Activated CD8-positive, alpha-beta memory T cell treated with anti-CD3 and anti-CD28 coated beads, Interleukin-2, amount 50 U/mL, for 4 hours (primary cell): ENCODE measurements at places on chromosomes 6 and 20.

DNA sequence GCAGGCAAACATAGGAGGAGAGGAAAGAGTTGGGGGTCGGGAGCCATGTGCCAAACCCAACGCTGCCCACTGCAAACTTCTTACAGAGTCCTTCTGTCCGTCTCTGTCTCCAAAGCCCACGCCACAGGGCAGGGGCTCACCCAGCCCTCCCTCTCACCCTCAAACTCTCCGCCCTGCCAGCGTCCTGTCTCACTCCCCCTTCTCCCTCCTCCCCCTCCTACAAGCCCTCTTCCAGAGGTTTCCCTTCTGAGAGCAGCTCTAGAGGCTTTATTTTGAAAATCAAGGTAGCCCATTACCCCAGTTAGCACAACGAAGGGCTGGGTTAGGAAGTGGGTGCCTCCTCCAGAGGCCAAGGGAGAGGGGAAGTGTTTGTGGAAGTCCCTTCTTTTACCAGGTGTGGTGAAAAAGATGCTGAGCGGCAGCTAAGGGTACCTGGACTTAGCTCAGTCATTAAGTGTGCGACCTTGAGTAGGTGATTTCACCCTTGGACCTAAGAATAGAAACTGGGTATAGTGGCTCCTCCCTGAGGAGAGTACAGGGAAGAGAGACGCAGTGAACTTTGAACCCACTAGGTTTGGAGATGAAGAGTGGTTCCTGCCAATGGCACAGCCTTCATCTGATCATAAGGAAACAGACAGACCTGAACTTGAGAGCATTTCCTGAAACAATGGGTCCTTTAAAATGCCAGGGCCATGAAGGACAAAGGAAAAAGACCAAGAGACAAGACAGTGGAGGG is 123.8 kb downstream of the BANF2 start:
- no peak for DNase-seq

DNA sequence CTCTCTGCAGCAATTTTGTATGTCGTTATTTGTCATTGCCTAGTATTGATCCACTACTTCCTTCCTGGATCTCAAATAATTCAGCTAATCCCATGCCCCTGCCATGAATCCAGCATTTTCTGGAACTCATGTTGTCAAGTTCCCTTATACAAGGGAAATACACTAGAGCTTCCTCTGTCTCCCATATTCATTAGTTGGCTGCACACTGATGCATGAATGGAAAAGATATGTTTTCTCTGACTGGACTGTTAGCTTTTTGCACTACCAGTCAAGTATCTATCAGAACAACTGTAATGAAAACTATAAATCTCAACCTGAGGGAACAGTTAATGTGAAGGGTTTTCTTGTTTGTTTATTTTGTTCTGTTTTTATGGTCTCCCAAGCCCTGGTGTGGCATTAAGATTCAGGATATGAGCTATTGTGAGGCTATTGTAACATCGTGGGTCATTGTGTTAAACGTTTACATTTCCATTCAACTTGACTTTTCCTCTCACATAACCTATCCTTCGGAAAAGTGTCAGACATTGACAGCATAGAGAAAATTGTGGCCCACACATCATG is 102.5 kb upstream of the FAM8A1 start:
- no peak for DNase-seq

GRCh38 chr6:44268095-44268628 is 2.1 kb upstream of the TMEM151B start:
- peak; percentile 65 for DNase-seq

DNA sequence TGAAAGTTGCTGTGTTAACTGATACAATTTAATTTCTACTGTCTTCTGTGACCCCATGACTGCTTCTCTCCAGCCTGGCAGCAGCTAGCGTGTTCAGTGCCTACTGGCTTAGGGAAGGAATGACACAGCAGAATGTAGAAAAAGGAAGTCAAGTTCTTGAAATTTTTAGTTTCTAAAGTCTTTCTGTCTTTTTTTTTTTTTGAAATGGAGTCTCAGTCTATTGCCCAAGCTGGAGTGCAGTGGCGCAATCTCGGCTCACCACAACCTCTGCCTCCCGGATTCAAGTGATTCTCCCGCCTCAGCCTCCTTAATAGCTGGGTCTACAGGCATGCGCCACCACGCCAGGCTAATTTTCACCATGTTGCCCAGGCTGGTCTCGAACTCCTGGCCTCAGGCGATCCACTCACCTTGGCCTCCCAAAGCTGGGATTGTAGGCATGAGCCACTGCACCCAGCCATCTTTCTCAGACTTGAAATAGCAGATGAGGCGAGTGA is 39.3 kb downstream of the PCNA start:
- DNase-seq: no peak

DNA sequence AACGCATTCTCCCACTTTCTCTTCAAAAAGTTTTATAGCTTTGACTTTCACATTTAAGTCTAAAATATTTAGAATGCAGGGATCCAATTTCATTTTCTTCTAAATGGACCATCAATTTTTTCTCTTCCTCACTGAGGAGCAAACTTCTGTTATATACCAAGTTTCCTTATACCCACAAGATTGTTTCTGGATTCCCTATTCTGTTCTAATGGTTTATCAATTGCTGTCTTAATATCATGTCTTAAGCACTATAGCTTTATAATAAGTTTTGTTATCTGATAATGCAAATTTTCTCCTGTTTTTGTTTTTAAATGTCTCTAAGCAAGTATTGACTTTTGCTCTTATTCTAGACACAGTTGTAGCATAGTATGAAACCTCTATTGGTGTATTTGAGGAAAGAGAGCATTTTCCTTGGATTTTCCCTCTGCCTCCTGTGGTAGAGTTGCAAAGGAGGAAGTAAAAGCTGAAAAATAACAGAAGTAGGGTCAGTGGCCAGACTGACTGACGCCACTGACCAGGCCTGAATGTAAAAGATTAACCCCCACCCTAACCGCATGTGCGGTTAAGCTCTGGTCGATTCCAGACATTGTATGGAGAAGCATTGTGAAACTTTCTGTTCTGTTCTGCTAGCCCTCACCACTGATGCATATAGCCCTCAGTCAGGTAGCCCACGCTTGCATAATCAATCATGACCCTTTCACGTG is 40.3 kb downstream of the GPX5 start:
- DNase-seq: no peak

GRCh38 chr6:157488058-157488457 is 107.1 kb downstream of the ZDHHC14 start:
- no peak for DNase-seq

GRCh38 chr6:1856381-1856780 is 246.7 kb downstream of the FOXC1 start:
- no peak for DNase-seq

DNA sequence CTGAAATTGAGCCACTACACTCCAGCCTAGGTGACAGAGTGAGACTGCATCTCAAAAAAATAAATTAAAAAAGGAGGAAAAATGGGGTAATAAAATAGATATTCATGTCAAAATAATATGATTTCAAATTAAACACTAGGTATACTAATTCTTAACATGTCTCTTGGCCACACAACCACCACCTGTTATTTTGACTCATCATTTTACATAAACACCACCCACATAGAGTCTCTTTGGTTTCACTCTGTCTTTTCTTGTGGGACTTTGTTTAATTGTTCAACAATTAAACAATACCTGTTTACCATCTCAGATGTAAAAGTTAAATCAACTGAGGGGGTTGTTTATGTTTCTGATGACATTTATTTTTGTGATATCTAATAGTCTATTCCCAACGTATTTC is 476.8 kb upstream of the ADGRB3 start:
- no peak for DNase-seq

DNA sequence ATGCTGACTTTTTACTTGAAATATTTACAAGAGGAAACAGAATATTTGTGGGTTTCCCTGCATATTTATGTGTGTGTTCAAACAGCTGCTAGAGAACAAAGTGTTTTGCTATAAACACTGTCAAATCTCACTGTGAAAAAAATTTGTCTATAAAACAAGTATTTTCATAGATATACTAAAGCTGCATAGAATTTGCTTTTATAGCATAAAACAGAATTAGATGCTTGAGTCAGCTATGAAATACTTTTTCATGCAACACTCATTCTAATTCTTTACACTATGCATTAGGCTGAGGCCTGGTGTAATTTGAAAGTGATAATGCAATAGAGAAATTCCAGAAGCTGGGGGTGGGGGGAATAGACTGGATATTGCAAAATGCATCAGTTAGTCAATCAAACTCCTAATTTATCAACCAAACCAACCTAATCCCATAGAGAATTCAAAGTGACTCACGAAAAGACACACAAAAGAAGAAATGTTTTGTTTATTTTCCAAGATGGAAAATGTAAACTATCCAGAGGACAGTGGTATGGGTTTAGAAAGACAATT is 148.2 kb downstream of the LAMA2 start:
- no peak for DNase-seq

- no peak for DNase-seq
Measured at GRCh38 chr20:24970030-24970553, 21.0 kb downstream of the CST7 start.

DNA sequence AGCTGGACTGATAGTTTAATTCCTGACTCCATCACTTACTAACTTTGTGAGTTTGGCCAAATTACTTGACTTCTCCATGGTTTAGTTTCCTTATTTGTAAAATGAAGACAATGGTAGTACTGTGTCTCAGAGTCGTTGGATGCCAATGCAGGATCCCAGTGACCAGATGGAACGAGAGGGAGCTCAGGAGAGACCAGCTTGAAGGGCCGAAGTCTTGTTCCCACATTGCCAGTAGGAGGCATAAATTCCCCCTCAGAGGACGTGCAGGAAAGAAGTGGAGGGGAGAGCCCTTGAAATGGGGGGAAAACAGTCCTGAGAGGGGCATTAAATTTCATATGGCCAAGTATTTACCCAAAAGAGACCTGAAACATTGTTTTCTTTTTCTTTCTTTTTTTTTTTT is 2.1 kb upstream of the MUC22 start:
- no peak for DNase-seq
